ENCODE measurements at places on chromosomes 3 and 15. TPM values are rescaled to one million over a fixed set of nuclear protein-coding genes. Genes with fewer than 3 reads are reported as not detected.
A peak's percentile ranks its signal among the peaks of the same experiment; 100 is the strongest.

DNA sequence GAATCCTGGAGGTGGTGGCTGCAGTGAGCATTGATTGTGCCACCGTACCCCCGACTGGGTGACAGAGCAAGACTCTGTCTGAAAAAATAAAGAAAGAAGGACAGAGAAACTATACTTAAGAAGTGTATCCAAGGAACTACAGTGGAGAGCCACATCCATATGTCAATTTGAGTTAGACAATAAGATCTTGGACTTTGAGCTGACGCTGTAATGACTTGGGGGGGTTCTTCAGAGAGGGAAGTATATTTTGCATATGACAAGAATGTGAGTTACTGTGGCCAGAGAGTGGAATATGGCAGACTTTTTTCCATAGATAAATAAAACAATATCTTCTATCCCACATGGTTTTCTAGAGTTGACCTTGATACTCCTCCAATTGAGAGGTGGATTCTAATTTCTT is 52.6 kb upstream of the TEX264 start:
- no peak for DNase-seq

GRCh38 chr3:123750209-123750608 is 133.9 kb downstream of the MYLK start:
- DNase-seq, result no peak

DNA sequence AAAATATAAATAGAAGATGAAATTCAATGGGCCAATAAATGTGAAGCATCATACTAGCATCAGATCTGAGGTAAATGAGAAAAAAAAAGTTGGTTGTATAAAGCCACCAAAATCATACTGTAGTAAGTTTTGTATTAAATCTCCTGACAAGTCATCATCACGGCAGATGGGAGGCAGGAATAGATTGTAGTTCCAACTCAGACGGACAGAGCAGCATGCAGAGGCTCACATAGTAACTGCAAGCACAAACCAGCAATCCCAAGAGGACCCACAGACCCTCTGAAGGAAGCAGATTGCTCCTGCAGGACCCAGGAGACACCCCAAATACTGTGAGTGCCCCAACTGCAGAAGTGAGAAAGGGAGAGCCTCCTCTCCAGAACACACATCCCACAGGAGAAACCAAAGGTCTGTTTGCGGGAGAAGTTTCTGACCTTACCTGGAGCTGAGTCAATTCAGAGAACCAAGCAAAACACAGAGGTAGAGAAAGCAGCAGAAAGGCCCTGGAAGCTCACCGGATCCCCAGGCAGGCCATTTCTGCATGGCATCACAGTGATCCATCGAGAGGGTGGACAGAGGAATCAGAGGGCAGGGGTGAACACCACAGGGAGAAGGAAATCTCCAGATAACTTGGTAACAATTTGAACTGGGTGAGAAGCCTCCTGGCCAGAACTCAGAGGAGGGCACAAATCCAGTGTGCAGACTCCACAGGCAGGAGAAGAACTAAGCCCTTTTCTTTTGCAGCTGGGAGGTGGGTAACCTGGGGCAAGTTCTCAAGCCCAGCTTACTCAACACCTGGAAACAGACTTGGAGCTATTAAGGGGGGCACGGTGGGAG is 141.6 kb upstream of the ARHGEF26 start:
- DNase-seq, result no peak

DNA sequence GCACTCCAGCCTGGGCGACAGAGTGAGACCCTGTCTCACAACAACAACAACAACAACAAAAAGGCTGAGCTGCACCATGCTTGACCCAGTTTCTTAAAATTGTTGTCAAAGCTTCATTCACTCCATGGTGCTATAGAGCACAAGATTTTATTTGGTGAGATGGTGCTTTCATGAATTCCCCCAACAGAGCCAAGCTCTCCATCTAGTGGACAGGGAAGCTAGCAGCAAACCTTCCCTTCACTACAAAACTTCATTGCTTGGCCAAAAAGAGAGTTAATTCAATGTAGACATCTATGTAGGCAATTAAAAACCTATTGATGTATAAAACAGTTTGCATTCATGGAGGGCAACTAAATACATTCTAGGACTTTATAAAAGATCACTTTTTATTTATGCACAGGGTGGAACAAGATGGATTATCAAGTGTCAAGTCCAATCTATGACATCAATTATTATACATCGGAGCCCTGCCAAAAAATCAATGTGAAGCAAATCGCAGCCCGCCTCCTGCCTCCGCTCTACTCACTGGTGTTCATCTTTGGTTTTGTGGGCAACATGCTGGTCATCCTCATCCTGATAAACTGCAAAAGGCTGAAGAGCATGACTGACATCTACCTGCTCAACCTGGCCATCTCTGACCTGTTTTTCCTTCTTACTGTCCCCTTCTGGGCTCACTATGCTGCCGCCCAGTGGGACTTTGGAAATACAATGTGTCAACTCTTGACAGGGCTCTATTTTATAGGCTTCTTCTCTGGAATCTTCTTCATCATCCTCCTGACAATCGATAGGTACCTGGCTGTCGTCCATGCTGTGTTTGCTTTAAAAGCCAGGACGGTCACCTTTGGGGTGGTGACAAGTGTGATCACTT is 2.0 kb downstream of the CCR5 start:
- no peak for DNase-seq

MYO5C gene
- 22.5 TPM for polyA plus RNA-seq

- DNase-seq, result no peak
Measured at GRCh38 chr15:45594319-45594718, 7.1 kb downstream of the BLOC1S6 start.

DNA sequence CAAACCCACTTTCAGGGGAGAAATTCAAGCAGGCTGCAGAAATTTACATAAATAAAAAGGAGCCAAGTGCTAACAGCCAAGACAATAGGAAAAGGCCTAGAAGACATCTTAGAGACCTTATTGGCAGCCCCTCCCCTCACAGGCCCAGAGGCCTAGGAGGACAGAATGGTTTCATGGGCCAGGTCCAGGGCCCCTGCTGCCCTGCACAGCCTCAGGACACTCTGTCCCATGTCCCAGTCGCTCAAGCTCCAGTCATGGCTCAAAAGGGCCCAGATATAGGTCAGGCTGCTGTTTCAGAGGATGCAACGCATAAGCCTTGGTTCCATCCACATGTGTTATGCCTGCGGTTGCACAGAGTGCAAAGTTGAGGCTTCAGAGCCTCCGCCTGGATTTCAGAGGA is 55.8 kb downstream of the SLC41A3 start:
- DNase-seq, result no peak

C3orf18 gene
- polyA plus RNA-seq, result 15.0 TPM

GRCh38 chr15:57343048-57343447 is 33.3 kb upstream of the CGNL1 start:
- DNase-seq, result no peak

DNA sequence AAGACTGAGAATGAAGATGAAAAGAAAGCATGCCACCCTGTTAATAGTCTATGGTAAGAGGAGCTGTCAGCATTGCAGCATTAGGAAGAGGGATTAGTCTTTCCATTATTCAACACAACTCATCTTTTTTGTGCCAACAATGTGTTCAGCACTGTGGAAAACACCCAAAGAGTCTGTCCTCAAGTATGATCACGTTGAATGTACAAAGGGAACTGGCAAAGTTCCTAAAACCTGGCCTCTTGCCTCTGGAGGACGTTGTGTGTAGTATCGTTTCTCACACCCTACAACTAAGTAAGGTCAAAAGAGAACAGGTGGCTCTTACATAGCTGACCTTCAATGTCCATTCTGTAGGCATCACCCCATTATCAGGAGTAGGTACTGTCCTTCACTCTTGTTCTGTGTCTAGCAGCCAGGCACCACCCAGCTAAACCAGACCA is 147.9 kb upstream of the THBS1 start:
- DNase-seq, result no peak

DNA sequence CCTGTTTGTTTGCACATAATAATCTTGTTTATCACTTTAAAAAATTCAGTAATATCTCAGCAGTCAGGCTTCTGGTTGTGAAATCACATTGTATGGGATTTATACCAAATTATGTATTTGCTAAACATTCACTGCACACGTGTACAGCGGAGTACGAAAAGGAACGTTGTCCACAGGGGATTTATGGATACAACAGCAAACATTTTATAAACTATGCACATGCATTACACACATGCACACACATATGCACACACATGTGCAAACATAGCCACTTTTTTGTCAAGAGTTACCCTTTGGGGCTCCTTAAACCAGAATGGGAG is 150.5 kb downstream of the LRRK1 start:
- no peak for DNase-seq

- no peak for DNase-seq
Measured at GRCh38 chr3:123385001-123385401, 63.9 kb downstream of the ADCY5 start.

NRG4 gene
- 4.5 TPM for polyA plus RNA-seq

GRCh38 chr15:86558252-86558651 is 478.6 kb downstream of the AGBL1 start:
- no peak for DNase-seq

- no peak for DNase-seq
Measured at GRCh38 chr3:191235331-191236314, 36.6 kb downstream of the OSTN start.

GATA2 gene
- polyA plus RNA-seq, result 47.2 TPM

ARIH2 gene
- polyA plus RNA-seq, result 78.2 TPM

GRCh38 chr3:172685331-172686214 is 25.3 kb downstream of the NCEH1 start:
- DNase-seq, result no peak

GRM2 gene
- 0.69 TPM for polyA plus RNA-seq

NUP210 gene
- polyA plus RNA-seq, result 24.5 TPM

SCN11A gene
- polyA plus RNA-seq, result 1.0 TPM

DNA sequence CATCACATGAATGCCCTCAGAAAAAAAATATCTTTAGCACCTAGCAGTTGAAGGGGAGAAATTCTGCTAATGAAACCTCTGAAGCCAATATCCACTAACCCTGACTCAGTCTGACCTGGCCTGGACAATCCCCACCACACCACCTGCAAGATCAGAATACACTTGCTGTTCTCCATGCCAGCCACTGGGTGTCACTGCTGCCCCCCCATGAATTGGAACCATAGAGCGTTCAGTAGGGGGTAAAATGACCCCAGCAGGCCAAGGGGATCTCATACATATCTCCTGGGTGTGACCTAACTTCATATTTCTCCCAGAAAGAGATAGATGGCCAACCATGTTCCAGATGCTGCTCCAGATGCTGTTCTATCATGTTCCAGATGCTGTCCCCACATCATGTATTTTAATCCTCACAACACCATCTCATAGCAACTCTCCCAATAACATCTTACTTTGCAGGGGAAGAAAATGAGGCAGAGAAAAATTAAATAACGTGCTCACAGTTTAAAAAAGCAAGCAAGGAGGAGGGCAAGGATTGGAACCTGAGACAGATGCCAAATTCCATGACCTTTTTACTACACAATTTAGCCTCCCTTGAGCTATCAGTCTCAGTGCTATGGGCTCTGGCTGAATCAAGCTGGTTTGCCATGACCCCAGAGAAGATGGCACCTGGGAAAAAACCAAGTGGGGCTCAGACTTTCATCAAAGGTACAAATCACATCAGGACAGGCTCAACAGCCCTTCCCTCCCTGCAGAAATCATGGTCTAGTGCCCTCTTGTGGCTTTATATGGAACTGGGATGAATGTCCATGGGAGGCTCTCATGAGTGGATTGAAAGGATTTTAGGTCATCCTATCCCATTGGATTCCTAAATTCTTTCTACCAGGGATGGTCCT is 12.4 kb downstream of the NTRK3 start:
- DNase-seq, result no peak

DNA sequence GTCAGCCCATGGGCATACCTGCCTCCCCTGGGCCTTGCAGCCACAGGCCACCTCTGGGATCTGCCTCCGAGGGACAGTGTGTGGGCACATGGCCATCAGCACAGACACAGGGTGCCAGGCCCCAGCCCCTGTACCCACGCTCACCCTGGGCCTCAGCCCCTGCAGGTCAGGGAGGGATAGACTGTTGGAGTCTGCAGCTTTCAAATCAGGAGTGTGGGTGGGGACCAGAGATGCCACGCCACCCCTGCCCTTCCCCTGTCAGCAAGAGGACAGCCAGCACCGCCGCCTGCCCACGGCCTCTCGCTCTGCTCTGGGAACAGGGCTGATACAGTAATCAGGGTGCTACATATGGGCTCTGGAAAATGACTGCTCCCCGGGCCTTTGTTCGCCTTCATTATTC is 72.7 kb downstream of the DNAJB8 start:
- no peak for DNase-seq

- no peak for DNase-seq
Measured at GRCh38 chr3:186821429-186822387, 15.4 kb upstream of the RFC4 start.

- peak; percentile 10 for DNase-seq
Measured at GRCh38 chr3:97658668-97659285, 105.8 kb upstream of the ARL6 start.

EXD1 gene
- polyA plus RNA-seq, result not detected

- no peak for DNase-seq
Measured at GRCh38 chr15:98794211-98794610, 145.9 kb downstream of the IGF1R start.

GRCh38 chr3:16449369-16449768 is 64.1 kb downstream of the RFTN1 start:
- DNase-seq, result no peak

Measured in right renal pelvis (tissue), 4 donors.